ENCODE measurements at places on chromosomes 2 and 18.

- peak; percentile 26 for DNase-seq
Observed at GRCh38 chr2:20448246-20448976, 1.5 kb downstream of the RHOB start.

DNA sequence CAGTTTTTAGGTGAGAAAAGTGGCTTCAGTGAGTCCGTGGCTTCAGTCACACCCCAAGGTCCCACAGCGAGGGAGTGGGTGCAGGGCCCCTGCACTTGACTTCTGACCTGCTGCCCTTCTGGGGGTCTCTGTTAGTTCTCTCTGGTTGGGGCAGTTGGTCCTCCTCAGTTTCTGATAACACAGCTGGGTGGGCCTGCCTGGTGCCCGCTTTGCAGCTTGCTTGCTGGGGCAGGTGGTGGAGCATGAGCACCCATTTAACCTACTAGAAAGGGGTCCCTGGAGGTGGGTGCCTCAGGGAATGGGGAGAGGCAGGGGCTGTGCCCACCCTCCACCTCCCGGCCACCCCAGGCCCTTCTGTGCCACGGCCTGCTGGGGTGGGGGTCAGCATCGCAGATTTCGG is 83.2 kb downstream of the ASB1 start:
- DNase-seq: no peak

GRCh38 chr2:11080253-11081115 is 74.8 kb upstream of the SLC66A3 start:
- no peak for DNase-seq

DNA sequence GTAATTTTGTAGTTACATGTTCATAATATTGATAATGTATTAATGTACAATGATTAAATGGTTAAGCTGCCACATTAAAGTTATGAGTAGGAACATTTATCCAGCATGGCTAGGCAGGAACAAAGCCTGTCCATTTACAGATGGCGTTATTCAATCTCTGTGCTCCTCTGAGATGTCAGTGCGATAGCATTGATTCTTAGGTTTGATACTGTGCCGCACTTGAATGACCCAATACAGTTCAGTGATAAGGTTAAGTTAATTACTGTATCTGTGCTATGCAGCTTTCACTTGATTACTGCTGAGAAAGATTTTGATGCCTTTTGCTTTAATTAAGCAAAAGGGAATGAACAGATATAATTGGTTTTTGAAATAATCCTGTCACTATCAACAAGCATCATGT is 111.8 kb downstream of the ZNF407 start:
- no peak for DNase-seq

DNA sequence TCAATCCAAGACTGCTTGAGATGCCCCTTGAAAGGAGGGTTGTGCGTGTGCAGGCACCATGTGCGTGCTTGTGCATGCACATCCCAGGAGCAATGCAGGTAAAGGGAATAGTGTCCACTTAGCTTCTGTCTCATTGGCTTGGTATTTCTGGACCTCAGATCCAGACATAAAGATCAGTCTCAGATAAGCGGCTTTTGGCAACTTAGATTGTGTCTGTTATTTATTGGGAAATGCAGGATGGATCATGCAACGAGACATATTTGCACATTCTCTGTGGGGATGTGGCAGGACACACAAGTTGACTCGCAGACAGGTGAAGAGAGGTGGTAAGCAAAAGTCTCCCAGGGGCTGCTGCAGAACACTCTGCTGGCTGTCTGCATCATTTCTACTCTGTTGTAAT is 67.9 kb downstream of the SETBP1 start:
- no peak for DNase-seq

- DNase-seq: peak; percentile 27
Observed at GRCh38 chr18:50203801-50204604, 9.1 kb upstream of the MYO5B start.

All from hepatic stellate cell (primary cell).